ENCODE measurements at places on chromosomes 6 and 20.

DNA sequence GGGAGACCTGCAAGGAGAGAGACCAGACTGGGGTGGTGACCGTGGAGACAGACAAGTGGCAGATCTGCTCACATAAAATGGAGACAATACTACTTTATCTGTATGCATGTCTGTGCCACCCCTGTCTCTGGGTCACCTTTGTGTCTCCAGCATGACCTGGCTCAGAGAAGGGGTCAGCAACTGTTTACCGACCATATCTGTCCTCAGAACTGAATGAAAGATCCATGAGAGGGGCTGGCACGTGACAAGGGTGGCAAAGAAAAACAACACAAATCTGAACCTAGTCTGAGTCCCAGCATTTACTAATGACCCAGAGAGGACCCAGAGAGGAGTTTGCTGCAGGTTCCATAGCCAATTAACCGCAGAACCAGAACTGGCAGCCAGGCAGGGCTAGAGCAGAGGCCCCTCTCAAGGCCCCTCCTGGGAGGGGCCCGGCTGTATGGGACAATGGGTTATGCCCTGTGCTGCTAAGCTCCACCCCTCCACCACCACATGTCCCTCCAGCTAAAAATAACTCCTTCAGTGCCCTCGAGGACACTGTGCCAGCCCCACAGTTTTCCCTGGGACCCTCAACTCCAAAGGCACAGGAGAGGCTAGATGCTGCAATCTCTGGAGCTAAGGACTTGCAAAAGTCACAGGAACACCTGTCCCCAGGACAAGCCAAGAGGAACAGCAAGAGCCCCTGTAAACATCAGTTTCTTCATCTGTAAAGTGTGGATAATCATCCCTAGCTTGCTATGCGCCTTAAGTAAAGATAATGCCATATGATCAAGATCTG, 2.2 kb downstream of the AHCY start:
- DNase-seq, result no peak

GRCh38 chr6:11050731-11051130, 6.6 kb upstream of the ELOVL2 start:
- no peak for DNase-seq

DNA sequence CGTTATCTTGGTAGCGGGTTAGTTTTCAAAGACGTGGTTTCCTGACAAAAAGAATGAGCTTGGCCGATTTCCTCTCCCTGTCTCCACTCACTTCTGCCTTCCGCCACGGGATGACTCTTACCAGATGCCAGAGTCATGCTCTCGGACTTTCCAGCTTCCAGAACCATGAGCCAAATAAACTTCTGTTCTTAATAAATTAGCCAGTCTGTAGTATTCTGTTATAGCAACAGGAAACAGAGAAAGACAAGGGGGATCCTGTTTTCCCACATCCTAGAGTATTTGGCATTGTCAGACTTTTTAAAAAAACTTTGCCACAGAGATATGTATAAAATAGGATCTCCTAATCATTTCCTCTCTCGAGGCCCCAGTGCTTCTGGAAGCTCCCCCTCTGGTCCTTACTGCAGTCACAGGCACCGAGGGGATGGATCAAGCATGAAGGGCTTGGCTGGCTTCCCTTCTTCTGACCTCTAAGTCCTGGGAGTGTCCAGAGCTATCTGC, 84.9 kb upstream of the NAA20 start:
- no peak for DNase-seq

DNA sequence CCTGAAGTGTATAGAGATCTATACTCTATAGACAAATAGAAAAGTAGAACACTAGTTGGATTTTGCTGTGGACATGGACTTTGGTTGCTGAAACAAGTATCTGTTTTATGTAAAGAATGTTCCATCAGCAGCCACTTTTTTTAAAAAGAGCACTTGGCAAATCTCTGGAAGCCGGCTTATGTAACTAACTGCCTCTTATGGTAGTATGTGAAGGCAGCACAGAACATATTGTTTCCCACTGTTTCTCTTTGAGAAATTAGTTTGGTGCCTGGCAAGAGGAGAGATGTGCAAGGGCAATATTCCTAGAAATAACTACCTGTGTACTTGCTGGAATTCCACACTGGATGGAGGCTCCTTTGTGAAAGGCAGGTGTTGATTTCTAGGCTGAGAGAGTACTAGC, 242.3 kb upstream of the PREP start:
- no peak for DNase-seq

- DNase-seq, result no peak
Measured at GRCh38 chr20:33992145-33992922, 1.4 kb upstream of the RALY start.

DNA sequence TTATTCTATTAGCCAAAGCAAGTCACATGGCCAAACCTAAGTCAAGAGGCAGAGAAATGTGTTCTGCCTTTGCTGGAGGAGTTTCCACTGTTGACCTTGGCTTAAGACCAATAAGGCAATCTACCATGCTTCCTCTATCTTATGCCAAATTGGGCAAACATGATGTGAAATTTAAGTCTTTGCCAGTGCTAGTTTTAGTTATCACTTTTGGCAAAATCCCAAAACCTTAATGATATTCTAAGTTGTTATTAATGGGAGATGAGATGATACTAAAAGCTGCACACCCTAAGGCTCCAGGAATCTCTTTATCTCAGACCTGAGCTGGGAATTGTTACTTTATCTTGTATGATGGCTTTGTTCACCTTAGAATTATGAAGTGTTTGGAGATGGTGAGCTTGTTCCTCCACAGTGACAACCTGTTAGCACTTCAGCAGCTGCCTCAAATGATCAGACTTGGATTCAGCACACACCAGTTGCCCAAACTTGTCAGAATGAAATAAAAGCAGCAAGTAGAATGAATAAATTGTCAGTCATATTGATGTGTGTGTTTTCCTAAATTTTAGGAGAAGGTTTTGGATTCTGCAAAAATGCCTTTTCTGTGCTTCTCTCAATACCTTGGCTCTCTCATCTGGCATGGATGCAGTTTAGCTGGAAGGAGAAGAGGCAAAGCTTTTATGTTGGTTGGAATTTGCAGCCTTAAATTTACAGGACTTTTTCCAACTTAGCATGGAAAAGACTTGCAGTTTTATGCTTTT, 49.3 kb downstream of the RIN2 start:
- no peak for DNase-seq

DNA sequence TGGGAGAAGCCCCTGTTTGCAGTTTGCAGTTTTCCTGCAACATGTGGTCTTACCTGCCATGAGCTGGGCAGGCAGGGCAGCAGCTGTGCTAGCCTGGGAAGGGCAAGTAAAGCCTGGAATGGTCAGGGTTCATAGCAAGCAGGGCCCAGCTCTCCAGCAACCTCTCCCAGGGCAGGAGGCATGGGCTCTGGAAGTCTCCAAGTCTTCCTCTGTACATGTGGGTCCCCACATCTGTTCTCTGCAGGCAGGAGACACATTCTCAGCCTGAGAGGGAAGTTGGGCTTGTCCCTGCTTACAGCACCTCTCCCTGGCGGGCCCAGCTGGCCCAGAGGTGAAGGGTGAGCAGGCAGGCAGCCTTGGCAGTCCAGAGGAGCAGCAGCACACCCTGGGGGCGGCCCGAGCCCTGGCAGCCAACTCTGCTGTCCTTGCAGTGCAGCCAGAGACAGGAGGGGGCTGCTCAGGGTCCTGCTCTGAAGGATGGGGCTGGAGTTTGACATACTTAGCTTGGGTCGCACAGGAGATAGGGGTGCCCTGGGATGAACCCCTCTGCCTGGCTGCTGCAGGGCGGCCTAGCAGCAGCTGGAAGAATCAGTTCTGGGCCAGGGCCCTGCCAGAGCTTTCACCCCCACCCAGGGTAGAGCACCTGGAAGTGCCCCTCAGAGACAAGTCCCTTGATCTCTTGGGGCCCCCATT, 176.0 kb downstream of the MRPL14 start:
- DNase-seq, result no peak

- DNase-seq, result no peak
Measured at GRCh38 chr20:23234311-23235078, 116.1 kb upstream of the NXT1 start.

DNA sequence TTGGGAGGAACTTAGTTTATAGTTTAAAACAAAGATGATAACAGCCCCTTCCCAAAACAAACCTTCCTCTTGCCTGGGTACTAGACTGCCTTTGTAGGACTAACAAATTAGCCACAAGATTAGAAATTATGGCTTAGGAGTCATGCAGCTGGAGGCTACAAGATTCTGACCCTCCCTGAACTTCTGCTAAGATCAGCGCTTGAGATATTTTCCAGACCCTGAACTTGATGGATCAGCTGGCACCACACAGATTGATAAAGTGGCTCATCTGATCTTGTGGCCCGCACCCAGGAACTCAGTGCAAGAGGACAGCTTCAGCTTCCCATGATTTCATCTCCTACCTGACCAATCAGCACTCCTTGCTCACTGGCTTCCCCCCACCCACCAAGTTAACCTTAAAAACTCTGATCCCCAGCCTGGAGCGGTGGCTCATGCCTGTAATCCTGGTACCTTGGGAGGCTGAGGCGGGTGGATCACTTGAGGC, 5.9 kb upstream of the SERINC3 start:
- DNase-seq, result no peak

DNA sequence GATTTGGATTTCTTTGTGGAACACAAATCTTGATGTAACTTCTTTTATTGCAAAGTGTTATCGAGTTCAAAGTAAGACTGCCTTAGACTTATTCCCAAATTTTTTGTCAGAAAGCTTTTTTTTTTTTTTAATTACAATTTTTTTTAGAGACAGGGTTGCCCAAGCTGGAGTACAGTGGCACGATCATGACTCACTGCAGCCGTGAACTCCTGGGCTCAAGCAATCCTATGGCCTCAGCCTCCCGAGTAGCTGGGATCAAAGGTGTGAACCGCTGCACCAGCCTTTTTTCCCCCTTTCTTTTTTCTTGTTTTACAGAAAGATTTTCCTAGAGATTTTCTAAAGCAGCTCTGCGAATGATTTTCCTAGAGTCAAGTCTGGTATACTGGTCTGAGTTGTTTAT, 2.8 kb downstream of the RIOK1 start:
- DNase-seq, result no peak

DNA sequence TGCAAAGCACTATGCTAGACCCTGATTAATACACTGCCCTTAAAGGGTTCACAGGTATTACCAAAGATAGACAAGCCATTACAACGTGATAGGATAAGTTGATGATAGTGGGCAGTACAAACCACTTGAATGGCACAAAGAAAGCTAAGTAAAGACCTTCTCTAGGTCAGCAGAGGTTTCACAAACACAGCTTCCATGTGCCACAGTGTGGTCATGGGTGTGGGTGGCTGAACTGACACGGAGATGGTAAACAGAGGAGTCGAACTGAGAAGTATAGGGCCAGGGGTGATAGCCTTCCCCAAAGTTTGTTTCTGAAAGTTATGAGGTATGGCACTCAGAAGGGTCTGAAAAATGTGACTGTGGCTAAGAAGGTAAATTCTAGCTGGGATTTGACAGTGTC, 4.3 kb downstream of the ZBTB9 start:
- no peak for DNase-seq

DNA sequence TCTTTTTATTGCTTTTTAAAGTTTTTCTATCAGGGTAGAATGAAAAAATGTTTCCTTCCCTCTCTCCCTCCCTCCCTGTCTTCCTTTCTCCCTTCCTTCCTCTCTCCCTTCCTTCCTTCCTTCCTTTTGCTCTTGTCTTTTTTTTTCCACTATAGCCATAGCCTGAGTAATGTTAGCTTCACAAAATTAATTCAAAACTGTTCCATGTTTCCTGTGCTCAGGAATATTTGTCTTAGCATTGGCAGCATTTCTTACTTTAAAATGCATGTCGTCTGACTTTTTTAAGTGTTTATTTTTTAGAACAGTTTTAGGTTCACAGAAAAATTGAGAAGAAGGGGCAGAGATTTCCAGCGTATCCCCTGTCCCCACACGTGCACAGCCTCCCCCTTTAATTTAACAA, 730.8 kb upstream of the CITED2 start:
- no peak for DNase-seq

GRCh38 chr6:1486387-1486786, 97.0 kb downstream of the FOXF2 start:
- no peak for DNase-seq

GRCh38 chr6:139066080-139066479, 37.5 kb downstream of the ABRACL start:
- no peak for DNase-seq

DNA sequence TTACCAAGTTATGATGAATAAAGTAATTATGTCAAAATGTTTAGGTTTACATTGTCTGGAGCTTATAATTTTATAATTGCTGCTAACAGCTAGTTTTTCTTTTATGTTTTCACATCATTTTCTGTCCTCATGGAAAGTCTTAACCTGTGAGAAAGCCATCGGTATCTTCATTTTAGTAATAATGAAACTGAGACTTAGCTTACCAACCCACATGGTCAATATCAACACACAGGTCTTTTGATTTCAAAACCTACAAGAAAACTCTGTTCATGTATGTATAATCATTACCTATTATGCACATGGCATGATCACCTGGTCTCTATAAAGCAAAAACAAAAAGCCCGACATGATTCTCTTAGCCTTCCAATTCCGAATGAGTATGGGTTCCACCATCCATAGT, 61.9 kb downstream of the KCNQ5 start:
- DNase-seq, result no peak

DNA sequence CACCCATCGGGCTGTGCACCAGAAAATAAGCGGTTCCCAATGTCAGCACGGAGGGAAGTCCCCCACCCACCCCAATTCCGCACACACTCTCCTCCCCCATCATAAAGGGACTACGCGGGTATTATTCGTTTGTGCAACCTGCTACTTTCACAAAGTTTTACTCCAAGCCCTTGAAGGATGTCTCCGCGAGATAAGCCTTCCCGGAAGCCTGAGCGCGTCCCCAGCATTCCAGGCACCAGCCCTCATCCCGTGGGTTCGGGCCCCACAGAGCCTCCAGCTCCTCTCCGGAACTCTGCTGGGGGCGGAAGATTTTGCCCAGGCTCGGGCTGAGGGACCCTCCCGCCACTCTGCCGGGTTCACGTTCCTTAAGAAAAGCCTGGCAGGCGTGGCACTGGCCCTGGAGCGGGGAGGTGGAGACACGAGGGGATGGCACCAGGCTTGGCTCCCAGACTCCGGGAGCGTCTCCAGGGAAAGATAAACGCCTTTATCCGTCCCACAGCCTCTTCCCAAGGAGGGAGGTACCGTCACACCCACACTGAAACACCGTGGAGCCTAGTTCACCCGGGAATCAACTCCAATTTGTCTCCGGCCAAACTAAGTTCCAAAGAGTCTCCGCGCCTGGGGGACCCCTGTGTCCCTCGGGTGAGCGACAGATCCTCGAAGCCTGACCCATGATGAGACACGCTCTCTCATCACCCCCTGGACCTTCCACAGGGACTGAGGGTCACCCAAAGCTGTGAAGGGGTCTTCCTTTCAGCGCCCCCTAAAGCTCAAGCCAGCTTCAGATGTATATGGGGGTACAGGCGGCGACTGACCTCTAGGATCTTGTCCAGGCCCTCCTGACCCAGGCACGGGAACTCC, 934 bp downstream of the KCNK5 start:
- DNase-seq, result peak; percentile 27
